ENCODE measurements at places on chromosomes 4 and X.

- DNase-seq, result no peak
Measured at GRCh38 chrX:78624962-78625909, 33.9 kb downstream of the RTL3 start.

DNA sequence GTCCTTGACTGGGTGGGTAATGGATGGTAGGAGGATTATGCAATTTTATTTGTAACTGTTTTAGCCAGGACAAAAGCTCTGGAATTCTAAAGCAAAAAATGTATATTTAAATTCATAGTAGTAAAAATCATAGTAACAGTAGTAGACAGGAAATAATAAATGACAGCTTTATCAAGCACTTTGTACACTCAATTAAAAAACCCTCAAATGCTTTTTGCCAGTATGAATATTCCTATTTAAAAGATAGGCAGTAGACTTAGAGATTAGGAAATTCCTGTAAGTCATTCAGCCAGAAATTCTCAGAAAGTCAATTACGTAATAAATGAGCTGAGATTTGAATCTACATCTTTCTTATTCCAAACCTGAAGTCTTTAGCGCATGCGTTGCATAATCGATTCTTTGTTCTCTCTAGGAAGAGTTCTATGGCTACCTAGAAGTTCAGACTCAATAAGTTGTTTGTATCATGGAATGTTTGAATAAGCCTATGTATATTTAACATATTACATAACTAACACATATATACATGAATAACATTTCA lies 2.5 kb downstream of the AADAT start:
- no peak for DNase-seq

- no peak for DNase-seq
Measured at GRCh38 chrX:45198706-45199105, 2.0 kb downstream of the DIPK2B start.

GRCh38 chr4:152539556-152540292 lies 3.8 kb upstream of the FBXW7 start:
- no peak for DNase-seq

- DNase-seq, result no peak
Measured at GRCh38 chr4:169160825-169161224, 109.9 kb downstream of the SH3RF1 start.

DNA sequence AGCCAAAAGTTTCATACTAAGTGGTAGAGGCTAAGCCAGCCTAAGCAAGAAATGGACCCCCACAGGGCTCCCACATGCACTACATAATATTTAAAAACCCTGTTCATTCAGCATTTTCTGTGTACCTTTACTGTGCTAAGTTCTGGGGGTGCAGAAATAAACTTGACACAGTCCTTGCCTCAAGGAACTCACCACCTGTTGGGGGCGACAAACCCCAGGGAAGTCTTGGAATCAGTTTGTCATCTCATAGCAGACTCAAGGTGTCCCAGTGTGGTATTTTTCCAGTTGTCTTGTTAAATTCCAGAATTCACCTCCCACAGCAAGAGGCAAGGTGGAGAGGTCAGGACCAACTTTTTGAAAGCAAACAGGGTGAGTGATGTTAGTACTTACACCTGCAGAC lies 43.1 kb downstream of the ATG4A start:
- DNase-seq, result no peak

All from stimulated activated CD4-positive, alpha-beta T cell treated with anti-CD3 and anti-CD28 coated beads, Interleukin-1b, Interleukin-23, amount 100 ng/mL, for 24 hours (primary cell).